ENCODE measurements at places on chromosomes 16 and 17. TPM values are rescaled to one million over a fixed set of nuclear protein-coding genes. Genes with fewer than 3 reads are reported as not detected.

PIK3R5 gene
- total RNA-seq = 0.99 TPM

PRAC1 gene
- total RNA-seq = not detected

DNA sequence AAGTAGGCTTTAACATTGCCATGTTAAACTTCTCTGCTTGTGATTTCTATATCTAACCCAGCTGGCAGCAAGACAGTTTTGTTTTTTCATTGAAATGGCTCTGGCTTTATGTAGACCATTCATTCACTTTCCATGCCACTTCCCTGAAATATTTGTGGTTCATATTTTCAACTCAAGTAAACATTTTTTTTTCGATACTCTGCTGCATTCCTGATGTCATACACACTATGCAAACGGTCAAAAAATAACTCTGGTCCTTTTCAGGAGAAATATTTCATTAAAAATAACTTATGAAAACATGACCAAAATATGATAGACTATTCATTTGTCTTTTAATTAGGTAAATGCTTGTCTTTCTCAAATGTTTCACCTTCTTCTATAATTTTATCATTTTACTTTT, 116.3 kb downstream of the USP22 start:
- DNase-seq = no peak

GRCh38 chr16:3157229-3158025, 22.6 kb downstream of the ZNF213 start:
- peak; percentile 53 for DNase-seq

DNA sequence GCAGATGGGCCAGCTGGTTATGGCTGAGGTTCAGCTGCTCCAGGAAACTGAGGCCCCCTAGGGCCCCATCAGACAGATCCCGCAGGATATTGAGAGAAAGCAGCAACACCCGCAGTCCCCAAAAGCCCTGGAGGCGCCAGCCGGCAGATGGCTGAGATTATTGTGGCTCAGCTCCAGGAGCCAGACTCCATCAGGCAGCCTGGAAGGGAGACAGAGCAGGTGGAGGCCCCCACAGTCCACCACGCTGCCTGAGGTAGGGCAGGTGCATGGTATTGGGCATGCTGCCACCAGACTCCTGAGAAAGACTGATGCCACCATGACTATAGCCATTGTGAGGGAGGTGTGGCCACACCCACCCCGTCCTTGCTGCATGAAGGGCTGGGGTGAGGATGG, 9.5 kb upstream of the TMEM101 start:
- no peak for DNase-seq

Data from heart right ventricle (tissue), 16 donors.